Karpas-422 (cell line): ENCODE measurements at places on chromosomes 5 and 9. TPM values are rescaled to one million over a fixed set of nuclear protein-coding genes. Genes with fewer than 3 reads are reported as not detected.

DNA sequence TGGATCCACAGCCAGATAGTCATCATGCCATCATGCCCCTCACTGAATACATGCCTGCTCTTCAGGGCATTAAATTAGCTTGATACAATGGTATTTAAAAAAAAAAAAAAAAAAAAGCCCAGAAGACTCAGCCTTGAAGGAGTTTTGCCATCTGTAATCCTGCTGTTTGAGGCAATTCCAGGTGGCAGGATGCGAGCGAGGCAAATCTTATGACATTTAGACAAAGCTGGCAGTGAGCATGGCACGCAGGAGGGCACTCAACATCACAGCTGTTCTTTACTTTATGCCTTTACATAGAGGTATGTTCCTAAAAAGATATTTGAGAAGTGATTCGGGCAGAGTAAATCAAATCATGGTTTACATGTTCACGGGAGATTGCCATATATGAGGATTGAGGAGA, 692.0 kb upstream of the DMAC1 start:
- DNase-seq: no peak

- DNase-seq: no peak
These were observed 54.2 kb downstream of the ARHGAP26 start for GRCh38 chr5:142824391-142824790.

The SPINK14 gene
- total RNA-seq: not detected in 2 replicates

The TAF11L10 gene
- not detected in 2 replicates for total RNA-seq

The EXOSC2 gene
- 14.6 and 20.6 TPM in 2 replicates for total RNA-seq
